ENCODE measurements at places on chromosomes 2 and 18.

DNA sequence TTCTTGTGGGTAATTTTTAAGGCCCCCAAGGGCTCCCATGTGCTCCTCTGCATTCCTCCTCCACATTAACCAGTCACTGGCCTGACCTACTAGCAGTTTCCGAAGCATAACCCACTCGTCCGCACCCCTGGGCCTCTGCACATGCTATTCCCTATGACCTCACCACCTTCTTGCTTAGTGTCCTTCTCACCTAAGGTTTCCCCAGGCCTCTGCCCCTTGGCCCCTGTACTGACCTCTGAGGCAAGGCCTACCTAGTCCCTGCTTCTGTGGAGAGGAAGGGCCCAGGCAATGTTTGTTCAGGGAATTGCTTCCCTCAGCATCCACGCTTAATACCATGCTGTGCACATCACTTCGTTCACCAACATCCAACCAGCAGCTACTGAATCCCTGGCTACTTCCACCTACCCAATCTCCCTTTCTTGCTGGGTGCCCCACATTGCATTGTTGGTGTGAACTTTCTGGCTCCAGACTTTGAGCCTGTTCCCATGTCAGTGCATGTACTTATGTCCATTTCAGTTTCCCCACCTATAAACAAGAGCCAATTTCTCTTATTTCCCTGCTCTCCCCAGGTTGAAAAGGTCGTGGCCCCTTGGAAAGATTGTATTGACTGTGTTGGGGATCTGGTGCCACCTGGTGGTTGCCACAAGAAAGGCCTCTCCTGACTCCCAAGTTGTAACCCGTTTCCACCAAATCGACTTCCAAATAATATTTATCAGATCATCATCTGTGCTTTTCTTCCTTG is 19.2 kb upstream of the TMEM177 start:
- DNase-seq = no peak

DNA sequence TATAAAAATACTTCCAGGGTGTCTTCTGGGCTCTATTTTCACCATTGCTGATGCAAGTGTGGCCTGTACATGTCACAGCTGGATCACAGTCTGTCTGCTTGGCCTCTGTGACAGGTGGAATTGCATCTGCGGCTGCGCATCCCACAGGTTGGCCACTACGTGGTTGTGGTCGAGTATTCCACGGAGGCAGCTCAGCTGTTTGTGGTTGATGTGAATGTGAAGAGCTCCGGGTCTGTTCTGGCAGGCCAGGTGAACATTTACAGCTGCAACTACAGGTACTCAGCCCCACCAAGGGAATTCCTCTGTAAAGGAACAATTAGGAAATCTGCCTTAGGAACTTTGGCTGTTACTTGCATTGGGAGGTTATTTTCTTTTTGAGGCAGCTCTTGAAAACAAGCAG is 144.5 kb downstream of the LAMA3 start:
- DNase-seq = no peak

- DNase-seq = no peak
These were observed 44.0 kb upstream of the UBE2F start for GRCh38 chr2:237922641-237923361.

DNA sequence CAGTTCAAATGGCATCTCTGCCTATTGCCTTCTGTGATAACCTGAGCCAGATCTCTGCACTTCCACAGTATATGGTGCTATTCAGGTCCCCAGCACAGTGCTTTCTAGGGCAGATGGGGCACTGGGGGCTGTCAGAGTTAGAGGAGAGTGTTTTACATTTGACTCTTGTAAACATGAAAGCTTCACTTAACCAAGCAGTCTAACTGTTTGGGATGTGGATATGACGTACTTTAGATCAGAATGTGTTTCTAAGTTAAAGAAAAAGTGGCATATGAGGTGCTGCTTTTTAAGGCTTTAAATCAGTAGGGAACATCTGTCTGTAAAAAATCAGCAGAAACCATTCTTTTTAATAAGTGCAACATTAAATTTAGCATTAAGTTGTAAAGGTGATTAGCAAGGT is 75.7 kb downstream of the MYO1B start:
- no peak for DNase-seq

GRCh38 chr18:36496022-36496421 is 198.5 kb downstream of the FHOD3 start:
- no peak for DNase-seq

GRCh38 chr2:135164431-135164830 is 112.3 kb downstream of the RAB3GAP1 start:
- DNase-seq = no peak

- DNase-seq = no peak
These were observed 294.7 kb downstream of the LNPK start for GRCh38 chr2:175707322-175707721.

DNA sequence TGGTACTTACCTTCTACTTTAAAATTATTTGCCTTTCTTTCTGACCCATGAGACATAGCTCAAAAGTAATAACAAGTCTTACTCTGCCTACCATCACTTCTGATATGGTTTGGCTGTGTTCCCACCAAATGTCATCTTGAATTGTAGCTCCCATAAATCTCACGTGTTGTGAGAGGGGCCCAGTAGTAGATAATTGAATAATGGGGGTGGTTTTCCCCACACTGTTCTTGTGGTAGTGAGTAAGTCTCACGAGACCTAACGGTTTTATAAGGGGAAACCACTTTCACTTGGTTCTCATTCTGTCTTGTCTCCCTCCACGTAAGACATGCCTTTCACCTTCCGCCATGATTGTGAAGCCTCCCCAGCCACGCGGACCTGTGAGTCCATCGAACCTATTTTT is 47.5 kb downstream of the GALNT3 start:
- no peak for DNase-seq

GRCh38 chr18:34097312-34097711 is 127.4 kb downstream of the NOL4 start:
- DNase-seq = no peak

DNA sequence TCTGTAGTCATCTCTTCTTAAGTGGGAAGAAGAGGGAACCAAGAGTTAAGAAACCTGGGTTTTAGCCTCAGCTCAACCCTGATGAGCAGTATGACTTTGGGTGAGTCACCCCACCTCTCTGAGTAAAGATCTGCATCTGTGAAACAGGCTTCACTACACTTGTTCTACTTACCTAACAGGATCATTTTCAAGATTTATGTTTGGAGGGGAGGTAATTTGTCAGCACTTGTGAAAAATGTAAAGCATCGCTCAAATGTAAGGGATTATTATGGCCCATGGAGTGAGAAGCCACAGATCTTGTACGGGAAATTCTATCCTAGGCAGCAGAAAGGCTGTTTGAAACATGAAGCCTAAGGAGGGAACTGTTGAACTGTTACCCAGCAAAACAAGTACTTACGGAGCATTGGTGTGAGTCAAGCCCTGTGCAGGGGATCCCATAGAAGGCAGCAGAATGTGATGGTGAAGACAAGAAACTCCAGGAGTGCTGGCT is 160.6 kb downstream of the PRKCE start:
- DNase-seq = no peak

GRCh38 chr18:35525795-35526494 is 28.2 kb upstream of the INO80C start:
- DNase-seq = no peak

GRCh38 chr2:9333591-9334171 is 89.6 kb downstream of the ITGB1BP1 start:
- no peak for DNase-seq

DNA sequence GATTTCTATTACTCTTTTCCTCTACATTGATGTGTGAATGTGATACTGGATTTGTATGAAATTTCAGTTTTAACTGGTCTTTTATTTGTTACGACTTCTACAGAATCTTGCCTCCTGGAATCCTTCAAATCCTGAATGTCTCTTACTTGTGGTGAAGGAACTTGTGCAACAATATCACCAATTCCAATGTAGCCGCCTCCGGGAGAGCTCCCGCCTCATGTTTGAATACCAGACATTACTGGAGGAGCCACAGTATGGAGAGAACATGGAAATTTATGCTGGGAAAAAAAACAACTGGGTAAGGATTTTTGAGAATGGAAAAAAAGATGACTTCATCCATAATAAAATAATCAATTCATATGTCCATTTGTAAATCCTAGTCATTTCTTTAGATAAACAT is 134.6 kb downstream of the BABAM2 start:
- no peak for DNase-seq

DNA sequence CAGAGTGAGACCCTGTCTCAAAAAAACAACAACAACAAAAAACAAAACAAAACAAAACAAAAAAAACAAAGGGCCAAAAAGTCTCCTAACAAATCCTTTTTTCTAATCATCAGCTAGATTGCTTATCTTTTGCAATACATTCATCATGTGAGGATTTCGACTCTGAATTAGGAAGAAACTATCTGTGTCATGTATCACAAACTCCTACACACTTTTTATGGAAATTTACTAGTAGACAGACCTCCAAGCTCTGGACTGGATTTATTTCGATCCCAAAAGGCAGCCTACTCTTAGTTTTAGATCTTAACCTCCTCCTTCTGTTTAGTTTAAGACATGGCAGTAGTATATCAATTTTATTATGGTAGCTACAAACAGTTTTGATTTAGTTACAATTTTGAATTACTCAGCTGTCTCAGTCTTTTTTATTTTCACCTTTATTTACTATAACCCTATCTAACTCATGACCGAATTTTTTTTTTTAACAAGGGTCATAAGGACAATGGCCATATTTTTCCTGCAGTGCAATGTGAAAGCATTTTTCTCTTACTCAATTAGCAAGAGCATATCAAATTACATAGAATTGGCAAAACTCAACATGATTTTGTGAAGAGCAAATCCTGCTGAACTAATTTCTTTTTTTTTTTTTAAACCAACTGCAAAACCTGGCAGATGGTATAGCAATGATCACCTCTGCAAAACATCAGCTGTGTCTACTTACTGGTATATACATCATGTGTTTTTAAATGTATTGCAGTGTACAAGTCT is 10.7 kb upstream of the CCDC88A start:
- DNase-seq = no peak

DNA sequence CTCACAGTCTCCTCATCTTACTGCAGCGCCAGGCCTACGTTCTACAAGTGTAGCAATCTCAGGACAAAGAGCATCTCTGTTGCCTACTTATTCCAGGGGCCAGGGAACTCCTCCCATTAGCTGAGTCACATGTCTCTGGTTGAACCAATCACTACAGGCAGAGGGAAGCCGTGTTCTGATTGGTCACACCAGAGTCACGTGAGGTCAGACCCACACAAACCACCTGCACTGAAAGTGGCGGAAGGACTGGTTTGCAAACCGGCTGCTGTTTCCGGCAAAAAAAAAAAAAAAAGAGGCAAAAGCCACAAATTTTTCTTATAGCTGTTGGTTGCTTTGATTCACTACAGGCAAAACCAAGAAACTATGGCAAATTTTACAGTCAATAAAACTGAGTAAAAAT is 21.9 kb upstream of the USP14 start:
- DNase-seq = no peak

- DNase-seq = no peak
These were observed 19.6 kb downstream of the USP39 start for GRCh38 chr2:85635636-85636035.

DNA sequence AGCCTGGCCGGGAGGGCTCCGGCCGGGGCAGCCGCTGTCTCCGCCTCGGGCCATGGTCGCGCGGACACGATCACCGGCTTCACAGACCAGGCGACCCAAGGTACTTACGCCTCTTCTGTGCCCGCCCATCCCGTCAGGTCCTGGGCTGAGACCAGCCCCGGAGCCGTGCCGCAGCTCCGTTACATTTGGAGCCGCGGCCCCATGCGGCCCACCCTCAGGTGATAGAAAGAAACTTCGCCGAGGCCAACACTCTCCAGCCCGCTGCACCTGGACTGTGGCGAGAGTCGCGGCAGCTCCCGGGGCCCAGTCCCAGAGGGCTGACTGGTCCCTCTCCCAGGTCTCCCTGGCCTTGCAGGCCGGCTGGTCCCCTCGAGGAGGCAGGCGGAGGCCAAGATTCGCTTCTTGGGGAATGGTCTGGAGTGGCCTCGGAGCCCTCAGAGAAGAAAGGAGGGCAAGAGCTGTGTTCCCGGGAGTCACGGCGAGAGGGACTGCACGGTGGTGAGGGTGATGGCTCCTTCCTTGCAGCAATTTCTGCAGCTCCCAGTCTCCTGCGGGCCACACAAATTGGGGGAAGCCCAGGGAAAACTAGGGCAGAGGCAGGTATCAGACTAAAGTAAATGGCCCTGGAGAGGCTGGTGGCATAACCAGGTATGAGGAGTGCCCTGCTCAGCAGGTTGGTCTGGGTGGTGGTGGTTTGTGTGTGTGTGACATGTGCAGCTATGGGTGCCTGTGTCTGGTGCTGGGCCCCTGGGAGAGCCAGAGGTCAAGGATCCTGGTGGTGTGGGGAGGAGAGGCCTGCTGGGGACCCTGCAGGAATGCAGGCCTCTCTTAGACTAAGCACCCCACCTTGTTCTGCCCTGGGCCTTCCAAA is 822 bp downstream of the GDF7 start:
- DNase-seq = no peak

DNA sequence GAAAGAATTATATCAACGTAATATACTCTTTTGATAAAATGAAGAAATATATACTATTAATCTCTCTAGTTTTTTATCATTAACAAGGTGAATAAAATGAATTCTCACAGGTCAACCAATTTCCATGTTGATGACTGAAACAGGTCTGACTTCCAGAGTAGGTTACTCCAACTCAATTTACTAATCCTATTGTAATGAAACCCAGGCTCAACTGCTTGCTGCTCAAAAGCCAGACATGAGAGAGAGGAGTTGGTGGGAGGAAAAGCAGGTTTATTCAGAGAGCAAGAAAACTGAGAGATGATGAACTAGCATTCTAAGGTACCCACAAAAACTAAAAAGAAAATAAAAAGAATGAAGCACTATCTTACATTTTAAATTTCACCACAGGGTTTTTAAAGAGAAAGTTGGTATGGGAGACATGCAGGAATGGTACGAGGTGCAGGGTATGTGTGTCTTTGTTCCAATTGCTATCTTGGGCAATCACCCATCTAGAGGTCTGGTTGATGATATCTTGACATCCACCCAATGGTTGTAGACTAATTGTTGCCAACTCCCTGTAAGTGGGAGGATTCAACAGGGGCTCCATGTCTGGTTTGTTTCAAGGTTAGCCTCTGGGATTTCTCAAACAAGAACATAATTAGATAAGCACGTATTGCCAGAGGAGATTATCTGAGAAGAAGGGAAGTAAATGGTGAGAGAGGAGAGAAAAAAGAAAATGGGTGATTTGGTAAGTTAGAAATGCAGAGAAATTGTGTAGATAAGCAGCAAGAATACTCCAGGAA is 471.4 kb upstream of the REG3G start:
- DNase-seq = no peak

DNA sequence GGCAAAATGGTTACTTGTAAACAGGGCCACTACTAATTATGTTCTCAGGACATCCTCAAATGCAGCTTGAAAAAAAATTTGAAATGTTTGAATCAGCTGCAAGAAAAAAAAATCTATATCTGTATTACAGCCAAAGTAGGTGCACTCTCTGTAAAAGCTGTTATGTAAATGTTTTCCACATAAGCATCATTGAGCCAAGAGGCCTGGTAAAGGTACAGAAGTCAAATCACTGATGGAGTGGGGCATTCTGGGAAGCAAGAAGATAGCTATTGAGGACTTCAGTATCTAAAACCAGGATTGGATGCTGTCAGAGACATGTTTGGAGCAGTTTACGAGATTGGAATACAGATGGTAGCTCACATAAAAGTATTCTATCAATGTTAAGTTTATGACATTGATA is 80.3 kb downstream of the MAPRE2 start:
- no peak for DNase-seq

All from cortex of kidney (tissue), 1 donor.